Omental fat pad (tissue), 4 donors: ENCODE measurements at places on chromosomes 11 and 22. TPM values are rescaled to one million over a fixed set of nuclear protein-coding genes. Genes with fewer than 3 reads are reported as not detected.

GRCh38 chr11:116874251-116874650, 36.8 kb upstream of the APOA1 start:
- DNase-seq, result no peak

GRCh38 chr11:72069787-72070251, 10.5 kb downstream of the NUMA1 start:
- peak; percentile 82 for DNase-seq

DNA sequence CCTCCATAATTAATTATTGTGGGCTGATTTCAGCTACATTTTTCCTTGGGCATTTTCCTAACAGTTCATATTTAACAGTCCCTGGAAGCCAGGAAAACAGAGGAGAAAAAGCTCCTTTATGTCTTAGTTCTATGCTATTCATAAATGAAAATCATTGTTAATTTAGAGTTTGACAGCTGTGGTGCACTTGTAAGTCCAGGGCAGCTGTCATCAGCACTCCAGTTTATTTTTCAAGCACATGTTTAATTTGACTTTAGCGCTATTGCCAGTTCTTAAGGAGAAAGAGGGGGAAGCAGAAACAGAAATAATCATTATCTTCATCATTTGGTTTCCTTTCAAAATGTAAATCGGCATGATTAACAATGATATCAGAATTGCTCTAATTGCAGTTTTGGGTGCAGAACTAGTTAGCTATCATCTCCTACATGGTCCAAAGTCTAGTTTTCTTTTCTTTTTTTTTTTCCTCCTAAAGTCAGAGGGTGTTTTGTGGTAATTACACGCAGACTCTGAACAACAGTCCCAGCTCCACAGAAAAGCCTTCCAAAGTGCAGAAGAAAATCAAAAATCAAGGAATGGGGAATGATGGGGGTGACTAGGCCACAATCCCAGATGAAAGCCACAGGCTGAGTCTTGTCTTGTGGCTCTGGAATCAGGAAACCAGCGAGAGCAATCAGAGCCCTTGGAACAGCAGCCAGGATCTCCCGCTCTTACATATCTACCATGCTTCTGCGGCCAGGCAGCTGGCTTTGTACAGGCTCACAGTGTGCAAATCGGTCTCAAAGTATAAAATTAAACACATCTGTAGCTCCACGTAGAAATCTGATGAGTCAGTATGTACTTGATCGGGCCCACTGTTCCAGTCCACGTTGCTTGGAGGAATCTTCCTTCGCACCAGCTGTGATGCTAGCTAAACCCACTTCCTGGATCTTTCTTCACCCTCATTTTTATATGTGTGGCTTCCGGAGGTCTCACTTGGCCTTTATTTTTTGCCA, 91.9 kb downstream of the SPON1 start:
- no peak for DNase-seq

LAYN gene
- total RNA-seq, result 13.2 TPM

DNA sequence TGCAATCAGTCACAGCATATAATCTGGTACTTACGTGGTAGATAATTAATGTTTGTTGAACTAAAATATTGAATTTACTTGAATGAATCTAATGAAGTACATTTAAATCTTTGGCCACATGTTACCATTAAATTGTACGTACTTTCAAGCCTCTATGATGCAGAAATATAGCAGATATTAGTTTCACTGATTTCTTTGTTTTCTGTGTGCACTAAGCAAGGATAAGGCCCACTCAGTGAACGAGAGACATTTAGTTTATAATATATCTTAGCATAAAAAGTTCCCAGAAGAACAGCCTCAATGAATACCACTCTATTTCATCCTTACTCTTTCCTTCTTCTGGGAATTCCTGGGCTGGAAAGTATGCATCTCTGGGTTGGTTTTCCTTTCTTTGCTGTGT, at the start of gene OR52E1:
Gene OR52E1 (plus strand): TSS at position 301 of the 400 bp plus-strand sequence.
- DNase-seq, result no peak

CCDC89 gene
- total RNA-seq, result 1.3 TPM

GRCh38 chr11:35267504-35267903, 128.5 kb downstream of the CD44 start:
- DNase-seq, result no peak

DNA sequence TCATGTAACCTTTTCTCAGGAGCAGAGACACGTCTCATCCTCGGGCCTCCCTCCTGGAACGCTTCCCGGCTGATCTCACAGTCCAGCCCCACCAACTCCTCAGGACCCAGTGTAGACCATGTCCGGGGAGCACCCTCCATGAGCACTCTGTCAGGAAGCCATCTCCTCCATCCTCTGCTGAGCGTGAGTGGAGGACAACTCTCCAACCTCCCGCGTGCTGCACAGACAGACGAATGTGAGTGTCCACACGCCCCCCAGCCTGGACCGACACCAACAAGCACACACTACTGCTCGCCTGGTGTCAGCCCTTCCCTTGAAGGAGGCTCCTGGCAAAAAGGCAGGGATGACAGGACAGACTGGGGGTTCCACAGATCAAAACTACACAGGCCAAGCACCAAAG, 86.6 kb downstream of the SHANK2 start:
- no peak for DNase-seq
